ENCODE measurements at places on chromosomes 7 and 10.

DNA sequence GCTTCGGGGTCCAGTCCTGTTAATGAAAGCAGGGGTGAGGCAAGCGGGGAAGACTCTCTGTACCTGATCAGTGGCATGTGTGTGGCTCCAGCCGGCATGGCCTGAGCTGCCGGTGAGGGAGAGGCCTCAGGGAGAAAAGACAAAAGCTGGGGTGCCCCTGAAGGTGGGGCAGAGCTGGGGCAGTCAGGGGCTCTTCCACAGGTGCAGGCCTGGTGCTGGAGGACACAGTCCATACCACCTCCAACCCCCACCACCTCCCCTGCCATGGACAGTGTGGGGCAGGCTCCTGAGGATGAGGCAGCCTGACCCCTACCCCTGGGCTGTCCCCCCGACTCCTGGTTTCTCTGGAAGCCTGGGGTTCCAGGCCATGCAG is 129.5 kb downstream of the LHPP start:
- DNase-seq: no peak

DNA sequence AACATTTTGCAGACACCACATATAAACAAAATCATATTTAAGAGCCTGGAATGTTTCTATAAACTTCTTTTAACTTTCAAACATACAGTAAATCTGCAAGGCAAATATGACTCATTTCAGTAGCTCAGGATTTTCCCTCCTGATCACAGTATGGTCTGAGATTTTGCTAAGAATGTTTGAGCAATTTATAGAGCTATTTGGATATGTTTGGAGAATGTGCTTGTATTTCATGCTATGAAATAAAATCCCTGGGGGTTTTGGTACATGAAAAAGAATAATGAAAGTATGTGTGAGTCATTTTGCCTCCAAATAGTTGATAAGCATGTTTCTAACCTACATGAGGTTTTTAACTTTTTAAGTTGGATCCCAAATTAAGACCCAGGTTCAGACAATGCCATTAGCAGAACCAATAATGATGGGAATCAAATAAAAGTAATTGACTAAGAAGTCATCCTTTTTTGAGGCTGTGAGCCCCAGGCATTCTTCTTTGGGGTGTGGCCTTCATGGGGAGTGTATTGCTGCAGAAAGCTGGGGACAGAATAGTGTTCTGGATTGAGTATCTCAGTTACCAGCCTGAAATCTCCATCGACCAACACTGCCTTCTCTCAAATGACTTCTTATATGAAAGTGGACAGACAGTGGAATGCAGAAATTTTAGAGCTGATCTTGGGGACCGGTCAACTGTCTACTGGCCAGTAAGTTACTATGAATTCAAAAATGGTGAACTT is 66.1 kb upstream of the AGBL3 start:
- DNase-seq: no peak

GRCh38 chr7:142174441-142174840 is 62.9 kb downstream of the MGAM2 start:
- DNase-seq: no peak

- no peak for DNase-seq
These were observed 107.9 kb downstream of the PROSER2 start for GRCh38 chr10:11931038-11931437.

DNA sequence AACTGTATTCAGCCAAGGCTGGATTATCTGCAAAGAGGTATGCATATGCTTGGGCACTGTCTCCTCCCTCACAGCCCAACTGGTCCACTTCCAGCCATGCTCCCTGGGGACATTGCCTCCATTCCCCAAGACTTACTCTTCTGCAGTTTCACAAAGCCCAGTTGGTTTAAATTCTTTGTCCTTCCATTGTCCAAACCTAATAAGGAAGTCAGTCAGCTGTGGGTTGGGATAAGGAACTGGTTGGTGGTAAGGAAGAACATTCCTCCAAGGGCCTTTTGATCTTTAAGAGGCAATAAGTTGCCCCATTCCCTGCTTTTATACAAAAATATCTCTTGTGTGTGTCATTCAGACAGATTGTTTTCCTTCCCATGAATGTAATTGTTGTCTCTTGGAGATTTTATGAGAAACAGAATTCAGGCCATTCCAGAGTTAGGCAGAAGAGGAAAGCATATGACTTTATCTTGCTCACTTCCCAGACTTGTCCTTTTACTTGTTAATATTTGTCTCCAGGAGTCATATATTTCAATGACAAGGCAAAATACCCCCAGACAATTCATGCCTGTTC is 673.7 kb downstream of the SUGCT start:
- DNase-seq: peak; percentile 91

DNA sequence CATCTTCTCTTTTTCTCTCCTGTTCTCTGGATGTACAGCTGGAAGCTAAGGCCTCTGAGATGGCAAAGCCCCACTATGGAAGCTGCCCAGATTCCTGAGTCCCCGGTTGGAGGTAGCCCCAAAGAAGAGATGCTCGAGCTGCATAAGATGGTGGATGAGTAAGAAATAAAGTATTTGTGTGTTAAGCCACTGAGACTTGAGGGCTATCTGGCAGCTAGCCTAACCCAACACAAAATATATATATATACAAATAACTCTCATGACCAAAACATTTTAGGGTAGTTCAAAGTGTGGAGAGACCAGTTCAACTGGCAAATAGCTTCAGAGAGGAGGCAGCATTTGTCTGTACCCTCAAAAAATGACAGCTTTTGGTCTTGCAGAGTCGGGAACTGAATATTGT is 72.4 kb upstream of the PDE1C start:
- DNase-seq: peak; percentile 28

DNA sequence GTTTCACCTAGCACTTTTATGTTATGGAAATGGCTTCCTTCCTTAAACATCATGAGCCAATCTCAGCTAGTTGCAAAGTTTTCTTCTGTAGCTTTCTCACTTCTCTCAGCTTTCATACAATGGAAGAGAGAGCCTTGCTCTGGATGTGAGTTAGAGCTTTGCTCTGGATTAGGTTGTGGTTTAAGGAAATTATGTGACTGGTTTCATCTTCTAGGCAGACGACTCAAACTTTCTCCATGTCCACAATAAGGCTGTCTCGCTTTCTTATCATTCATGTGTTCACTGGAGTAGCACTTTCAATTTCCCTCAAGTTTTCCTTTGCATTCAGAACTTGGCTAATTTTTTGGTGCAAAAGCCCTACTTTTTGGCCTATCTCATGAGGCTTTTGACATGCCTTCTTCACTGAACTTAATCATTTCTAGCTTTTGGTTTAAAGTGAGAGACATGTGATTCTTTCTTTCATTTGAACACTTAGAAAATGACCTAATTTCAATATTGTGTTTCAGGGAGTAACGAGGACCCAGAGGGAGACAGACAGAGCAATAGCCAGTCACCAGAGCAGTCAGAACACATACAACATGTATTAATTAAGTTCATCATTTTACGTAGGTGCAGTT is 49.8 kb downstream of the CNOT4 start:
- no peak for DNase-seq

GRCh38 chr7:33806298-33807154 is 98.8 kb upstream of the BMPER start:
- DNase-seq: no peak

DNA sequence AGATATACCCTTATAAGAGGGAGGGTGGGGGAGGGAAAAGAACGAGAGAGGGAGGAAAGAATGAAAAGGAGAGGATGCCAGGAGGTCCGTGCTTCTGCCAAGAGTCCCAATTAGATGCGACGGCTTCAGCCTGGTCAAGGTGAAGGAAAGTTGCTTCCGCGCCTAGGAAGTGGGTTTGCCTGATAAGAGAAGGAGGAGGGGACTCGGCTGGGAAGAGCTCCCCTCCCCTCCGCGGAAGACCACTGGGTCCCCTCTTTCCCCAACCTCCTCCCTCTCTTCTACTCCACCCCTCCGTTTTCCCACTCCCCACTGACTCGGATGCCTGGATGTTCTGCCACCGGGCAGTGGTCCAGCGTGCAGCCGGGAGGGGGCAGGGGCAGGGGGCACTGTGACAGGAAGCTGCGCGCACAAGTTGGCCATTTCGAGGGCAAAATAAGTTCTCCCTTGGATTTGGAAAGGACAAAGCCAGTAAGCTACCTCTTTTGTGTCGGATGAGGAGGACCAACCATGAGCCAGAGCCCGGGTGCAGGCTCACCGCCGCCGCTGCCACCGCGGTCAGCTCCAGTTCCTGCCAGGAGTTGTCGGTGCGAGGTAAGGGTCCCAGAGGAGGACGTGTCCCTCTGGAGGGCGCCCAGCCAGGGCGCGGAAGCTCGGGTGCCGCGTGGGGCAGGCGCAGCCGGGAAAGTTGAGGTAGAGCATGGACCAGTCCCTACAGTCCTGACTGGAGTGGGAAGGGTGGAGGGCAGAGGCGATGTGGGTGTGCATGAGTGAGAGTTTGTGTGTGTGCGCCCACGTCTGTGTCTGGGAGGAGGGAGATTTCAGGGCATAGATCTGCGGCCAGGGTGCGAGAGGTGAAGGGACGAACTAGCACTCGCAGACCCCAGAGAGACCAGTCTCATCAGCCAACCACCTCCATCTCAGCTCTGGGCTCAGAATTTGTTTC is 844 bp downstream of the GRM3 start:
- no peak for DNase-seq

- DNase-seq: no peak
These were observed 26.5 kb downstream of the KLF6 start for GRCh38 chr10:3758491-3758970.

- no peak for DNase-seq
These were observed 60.1 kb upstream of the ELN start for GRCh38 chr7:73967832-73968290.

DNA sequence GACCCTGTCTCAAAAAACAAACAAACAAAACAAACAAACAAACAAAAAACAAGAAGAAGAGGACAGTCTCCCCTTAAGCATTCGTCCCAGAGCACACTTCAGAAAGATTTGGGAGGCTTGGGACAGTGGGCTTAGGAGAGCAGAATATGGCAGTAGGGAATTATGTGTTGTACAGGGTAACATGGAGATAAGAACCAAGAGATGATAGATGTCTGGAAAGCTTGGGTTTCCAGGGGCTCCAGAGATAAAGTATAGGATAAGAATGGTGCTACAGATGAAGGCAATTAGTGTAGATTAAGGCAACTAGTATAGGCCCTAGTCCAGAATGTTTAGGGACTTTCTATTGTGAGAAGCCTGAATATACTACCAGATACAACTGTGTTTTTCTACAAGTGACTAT is 934.9 kb upstream of the AUTS2 start:
- no peak for DNase-seq

DNA sequence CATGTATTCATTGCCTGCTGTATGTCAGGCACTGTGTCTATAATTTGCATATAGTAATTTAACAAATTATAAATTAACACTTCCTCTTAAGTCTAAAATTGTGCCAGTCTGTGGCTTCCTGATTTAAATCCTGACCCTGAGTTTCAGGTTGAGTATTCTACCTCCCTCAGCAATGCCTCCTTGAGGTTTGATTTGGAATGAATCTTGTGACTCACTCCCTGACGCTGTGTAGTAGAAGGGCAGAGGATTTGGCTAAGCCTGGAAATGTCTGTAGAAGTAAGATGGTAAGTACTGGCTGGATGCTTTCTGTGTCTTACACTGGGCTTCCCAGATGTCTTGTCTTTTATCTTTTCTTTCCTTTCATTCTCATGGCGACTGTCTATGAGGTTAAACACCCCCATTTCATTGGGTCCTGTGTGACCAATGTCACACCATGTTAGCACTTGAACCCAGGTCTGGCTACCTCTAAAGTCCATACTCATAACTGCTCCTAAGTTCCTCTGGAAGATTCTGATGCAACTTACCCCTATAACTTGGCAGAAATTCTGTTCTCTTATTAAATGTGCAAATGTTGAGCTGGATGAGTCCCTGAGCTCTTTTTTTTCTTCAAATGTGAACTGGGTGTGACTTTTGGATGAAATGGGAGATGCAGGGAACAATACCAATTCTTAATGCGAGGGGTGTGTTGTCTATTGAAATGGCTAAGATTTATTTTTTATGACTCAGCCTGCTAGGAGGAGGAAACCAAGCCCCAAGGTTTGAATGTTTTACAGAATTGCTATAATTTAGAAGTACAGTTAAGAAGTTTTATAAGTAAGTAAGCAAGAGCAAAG is 48.5 kb downstream of the PLCE1 start:
- DNase-seq: peak; percentile 76

- peak; percentile 10 for DNase-seq
These were observed 30.6 kb upstream of the RAPGEF5 start for GRCh38 chr7:22387583-22387982.

- DNase-seq: no peak
These were observed 27.2 kb downstream of the CCM2 start for GRCh38 chr7:45026984-45027773.

DNA sequence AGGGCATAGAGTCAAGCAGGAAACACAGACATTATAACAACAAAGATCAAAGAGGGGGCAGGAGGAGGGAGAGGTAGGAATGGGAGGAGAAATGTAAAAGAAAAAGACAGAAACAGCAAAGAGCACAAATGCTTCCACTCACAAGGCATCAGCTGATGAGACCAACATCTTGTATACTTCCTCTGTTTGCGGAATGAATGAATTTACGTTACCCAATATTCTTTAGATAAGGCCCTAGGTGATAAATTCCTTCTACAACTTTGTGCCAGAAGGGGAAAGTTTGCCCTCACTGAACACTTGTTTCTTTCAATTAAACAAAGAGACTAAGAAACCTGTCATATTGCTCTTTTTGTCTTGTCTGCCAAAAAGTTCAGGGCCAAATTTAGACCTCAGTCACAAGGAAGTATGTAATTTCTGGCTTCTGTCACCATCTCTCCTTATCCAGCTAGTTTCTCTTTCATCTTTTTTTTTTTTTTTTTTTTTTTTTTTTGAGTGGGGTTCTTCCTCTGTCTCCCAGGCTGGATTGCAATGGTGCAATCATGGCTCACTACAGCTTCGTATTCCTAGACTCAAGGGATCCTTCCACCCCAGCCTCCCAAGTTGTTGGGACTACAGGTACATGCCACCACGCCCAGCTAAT is 116.4 kb upstream of the NANOS1 start:
- no peak for DNase-seq

DNA sequence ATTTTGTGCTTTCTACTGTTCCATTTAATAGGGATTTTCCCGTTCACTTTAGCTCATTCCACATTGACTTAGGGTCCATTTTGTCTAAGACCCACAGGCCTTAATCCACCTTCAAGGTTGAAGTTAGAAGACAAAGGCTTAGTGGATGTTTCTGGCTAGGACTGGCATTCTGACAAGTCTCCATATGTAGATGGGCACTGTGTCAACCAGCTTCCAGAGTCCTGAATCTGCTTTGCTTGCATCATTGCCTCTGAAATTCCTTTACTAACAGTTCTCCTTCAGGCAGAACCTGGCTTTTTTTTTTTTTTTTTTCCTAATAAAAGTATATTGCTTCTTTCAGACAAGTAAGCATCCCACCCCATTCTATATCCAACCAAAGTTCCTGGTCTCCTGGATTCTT is 69.6 kb upstream of the PDCD4 start:
- DNase-seq: peak; percentile 62

GRCh38 chr10:13555884-13556510 is 27.2 kb upstream of the BEND7 start:
- peak; percentile 43 for DNase-seq
